ENCODE measurements at places on chromosomes 3 and 15.
A peak's percentile ranks its signal among the peaks of the same experiment; 100 is the strongest.

DNA sequence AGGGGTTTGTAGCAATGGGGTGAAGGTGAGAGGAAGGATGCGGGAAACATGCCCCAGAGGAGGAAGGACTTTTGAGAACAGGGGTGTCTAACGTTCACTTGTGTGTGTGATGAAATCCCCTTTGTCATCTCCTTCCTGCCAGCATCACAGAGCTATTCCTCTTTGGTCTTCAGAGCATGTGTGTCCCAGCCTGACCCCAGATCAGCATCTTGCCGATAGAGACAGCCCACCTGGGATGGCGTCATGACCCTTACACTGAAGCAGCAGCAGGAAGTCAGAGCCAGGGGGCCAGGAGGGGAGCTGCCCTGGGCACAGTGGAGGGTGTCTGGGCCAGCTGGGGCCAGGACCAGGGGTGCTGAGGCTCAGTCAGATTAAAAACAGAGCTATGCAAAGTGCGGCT lies 29.9 kb upstream of the GRIP2 start:
- DNase-seq, result no peak

DNA sequence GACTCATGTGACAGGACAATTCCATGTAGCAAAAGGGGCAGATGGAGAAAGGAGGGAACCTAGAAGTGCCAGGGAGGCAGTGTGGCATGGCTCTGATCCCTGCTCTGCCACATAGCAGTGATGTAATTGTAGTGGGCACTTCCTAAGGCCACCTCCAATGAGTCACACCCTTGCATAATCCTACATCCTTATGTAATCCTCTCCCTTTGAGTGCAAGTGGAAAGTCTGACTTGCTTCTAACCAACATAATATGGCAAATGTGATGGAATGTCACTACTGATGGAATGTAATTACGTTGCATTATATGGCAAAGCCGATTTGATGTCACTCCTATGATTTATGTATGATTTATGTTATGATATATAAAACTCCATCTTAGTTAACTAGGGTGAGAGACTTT lies 72.9 kb upstream of the ATP2C1 start:
- peak; percentile 4 for DNase-seq

DNA sequence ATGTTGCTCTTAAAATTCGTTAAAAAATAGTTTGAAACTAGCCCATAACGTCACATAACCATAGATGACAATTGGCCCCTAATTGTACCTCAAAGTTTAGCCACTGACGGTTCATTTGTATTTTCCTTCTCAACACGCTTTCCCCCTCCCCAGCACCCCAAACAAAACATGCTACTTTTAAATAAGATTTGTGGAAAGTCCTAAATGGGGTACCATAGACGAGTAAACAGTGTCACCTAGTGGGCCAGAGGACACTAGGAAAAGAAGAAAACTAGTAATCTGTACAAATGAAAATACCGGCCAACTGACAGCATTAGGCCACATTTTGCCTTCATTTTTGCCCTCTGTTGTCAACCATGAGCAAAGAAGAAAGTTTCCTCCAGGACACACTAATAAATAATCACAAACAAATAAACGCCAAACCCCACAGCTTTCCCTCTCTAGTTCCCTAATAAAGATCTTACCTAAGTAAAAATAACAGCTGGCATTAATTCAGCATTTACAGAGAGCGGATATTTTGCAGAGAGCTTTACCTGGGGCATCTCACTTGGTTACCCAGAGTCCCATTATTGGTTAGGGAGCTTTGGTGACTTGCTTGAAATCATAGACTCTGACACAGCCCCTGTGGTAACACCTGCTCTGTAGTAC lies 175.1 kb upstream of the ATP11B start:
- no peak for DNase-seq

GRCh38 chr15:56250626-56251025 lies 6.9 kb upstream of the RFX7 start:
- DNase-seq, result no peak

- no peak for DNase-seq
Observed at GRCh38 chr15:44450172-44450571, 22.7 kb downstream of the CTDSPL2 start.

DNA sequence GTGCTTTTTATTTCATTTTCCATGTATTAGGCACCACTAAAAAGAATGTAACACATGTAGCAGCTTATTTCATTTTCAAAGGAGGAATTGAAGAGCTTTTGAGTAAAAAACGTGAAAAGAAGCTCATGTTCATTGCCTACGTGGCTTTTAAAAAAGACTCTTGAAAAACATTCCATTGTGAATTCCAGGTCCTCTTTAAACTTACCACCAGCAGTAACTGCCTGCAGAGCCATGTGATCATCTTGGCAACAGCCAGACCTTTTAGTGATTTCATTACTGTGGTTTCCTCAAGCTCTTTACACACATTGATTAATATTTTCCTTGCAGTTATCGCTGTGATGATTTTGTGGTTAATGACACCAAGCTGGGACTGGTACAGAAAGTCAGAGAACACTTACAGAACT lies 43.8 kb upstream of the FBXL22 start:
- DNase-seq, result peak; percentile 95

- DNase-seq, result no peak
Observed at GRCh38 chr3:101667331-101667730, 9.6 kb downstream of the ZBTB11 start.

- no peak for DNase-seq
Observed at GRCh38 chr15:41805711-41806110, 22.2 kb upstream of the JMJD7 start.

DNA sequence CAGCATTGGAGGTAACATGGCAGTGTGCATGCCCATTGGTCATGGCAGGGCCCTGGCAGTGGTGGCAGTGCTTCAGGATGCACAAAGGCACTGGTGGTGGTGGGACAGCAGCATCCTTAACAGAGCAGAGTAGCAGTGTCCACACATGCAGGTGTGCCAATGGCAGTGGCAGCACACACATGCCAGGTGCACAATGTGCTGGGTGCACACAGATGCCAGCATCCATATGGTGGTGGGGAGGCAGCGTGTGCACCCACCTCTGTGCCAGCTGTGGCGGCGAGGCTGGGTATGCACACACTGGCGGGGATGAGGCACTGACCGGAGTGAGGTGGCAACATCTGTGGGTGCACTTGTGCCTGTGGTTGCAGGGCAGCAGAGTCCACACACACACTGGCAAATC lies 150.6 kb downstream of the SI start:
- DNase-seq, result no peak

- peak; percentile 6 for DNase-seq
Observed at GRCh38 chr3:142007710-142008399, 131.4 kb downstream of the ATP1B3 start.

GRCh38 chr3:22117091-22117490 lies 366.1 kb upstream of the ZNF385D start:
- DNase-seq, result no peak

- DNase-seq, result no peak
Observed at GRCh38 chr15:71219645-71220044, 104.4 kb downstream of the THSD4 start.

- no peak for DNase-seq
Observed at GRCh38 chr3:187615630-187616029, 54.6 kb downstream of the SST start.

DNA sequence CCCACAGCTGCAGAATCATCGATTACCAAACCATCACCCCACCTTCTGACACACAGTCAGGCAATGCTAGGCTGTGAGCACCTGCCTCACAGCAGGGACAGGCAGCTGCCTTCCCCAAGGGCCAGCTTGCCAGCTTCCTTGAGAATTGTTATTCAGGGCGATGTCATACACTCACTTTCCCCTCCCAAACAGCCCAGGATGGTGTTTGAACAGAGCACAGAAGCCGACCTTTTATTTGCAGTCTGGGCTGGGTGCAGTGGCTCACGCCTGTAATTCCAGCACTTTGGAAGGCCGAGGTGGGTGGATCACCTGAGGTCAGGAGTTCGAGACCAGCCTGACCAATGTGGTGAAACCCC lies 84.5 kb upstream of the HERC1 start:
- DNase-seq, result no peak

GRCh38 chr3:192645437-192645836 lies 81.9 kb downstream of the FGF12 start:
- DNase-seq, result no peak

DNA sequence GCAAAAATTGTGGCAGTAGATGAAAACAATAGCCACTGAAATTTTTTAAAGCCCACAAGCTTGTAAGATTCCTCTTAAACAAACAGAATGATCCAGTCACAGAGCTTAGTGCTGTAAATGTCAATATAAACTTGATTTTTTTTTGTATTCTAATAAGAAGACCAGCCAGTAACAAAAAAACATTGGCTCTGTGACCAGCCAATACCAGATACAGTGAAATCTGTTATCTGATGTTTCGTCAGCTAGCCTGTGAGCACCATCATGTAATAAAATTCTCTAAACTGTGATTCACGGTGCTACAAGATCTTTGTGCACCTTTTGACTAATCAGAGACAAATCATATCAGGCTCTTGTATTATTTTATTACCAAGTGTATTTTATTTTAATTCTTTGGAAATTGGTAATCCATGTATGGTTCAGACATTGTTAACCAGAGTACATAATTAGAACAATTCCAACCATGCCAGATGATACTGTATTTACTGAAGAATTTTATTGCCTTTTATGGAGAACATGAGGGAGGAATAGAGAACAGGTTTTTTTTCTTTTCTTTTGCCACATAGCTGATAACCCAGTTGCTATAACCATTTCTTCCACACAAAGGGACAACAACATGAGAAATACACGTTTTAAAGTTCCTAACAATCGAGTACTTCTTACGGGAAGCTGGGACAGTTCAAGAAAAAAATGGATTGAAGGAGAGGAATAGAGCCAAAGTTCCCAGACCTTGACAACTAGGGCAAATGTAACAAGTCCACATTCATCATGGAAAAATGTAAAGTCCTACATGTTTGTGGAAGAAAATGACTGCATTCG lies 71.9 kb downstream of the FILIP1L start:
- DNase-seq, result peak; percentile 91

GRCh38 chr3:162658003-162658402 lies 1161.4 kb downstream of the OTOL1 start:
- DNase-seq, result no peak

- DNase-seq, result no peak
Observed at GRCh38 chr15:62770111-62770660, 272.4 kb upstream of the TPM1 start.

DNA sequence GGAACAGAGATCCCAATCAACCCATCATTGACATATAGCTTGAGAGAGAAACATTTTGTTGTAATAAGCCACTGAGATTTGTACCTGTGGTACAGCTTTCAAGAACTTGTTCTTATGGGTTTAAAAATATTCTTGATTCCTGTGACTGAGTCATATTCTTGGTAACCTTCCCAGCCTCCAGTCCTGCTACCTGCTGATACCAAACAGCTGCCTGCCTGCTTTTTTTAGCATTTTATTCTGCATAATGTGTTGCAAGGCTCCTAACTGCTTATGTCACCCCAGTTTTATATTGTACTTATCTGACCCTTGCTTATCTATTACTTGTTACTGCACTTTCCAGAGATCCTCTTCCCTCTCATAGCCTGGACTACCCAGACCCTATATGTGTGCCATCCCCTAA lies 349.3 kb upstream of the SOX2 start:
- DNase-seq, result no peak

- no peak for DNase-seq
Observed at GRCh38 chr3:61960976-61961375, 399.6 kb downstream of the PTPRG start.

DNA sequence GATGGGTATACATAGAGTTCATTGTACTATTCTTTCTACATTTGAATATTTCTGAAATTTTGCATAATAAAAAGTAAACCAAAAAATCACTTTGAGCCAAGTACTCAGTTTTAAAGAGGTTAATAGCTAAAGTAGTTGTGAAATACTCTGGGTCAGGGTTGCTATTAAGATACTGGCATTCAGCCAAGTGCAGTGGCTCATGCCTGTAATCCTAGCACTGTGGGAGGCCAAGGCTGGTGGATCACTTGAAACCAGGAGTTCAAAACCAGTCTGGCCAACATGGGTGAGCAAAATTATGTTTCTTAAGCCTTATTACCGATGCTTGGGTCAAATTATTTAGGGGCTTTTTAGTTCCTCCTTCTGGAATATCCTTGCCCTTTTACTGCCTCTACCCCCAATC lies 122.0 kb upstream of the MELTF start:
- DNase-seq, result peak; percentile 69

GRCh38 chr3:20924646-20925385 lies 738.8 kb upstream of the SGO1 start:
- no peak for DNase-seq

GRCh38 chr15:74265046-74265639 lies 29.0 kb downstream of the CCDC33 start:
- no peak for DNase-seq

GRCh38 chr15:83290236-83290635 lies 5.8 kb upstream of the BNC1 start:
- DNase-seq, result no peak

GRCh38 chr15:46277451-46277850 lies 642.6 kb downstream of the SQOR start:
- no peak for DNase-seq

- peak; percentile 65 for DNase-seq
Observed at GRCh38 chr3:133301731-133302130, 98.1 kb upstream of the BFSP2 start.

DNA sequence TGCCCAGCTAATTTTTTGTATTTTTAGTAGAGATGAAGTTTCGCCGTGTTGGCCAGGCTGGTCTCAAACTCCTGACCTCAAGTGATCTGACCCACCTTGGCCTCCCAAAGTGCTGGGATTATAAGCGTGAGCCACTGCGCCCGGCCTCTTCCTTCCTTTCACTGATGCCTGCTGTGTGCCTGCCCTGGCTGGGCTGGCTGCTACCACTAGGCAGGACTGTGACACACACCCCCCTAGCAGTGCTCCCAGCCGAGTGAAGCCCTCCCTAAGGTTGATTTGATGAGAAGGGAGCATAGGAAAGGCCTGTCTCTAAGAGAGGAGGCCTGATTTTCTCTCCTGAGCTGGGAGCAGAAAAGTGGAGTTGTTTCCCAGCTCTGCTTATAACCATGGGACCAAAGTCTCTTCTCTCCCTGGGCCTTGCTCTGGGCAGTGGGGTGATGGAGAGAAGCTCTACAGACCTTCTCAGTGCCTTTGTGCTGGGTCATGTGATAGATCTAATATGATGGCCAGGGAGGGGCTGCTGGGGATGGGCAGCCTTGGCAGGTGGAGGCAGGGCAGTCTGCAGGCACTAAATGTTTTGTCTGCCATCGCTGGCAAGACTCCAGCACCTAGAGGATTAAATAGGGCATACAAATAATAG lies 20.1 kb upstream of the SFMBT1 start:
- DNase-seq, result no peak

- no peak for DNase-seq
Observed at GRCh38 chr15:79990280-79990996, 19.4 kb upstream of the BCL2A1 start.

- no peak for DNase-seq
Observed at GRCh38 chr3:56754741-56755417, 46.9 kb downstream of the ARHGEF3 start.
